Mucosa of gallbladder (tissue), 1 donor: ENCODE measurements at places on chromosomes 2 and 18.

DNA sequence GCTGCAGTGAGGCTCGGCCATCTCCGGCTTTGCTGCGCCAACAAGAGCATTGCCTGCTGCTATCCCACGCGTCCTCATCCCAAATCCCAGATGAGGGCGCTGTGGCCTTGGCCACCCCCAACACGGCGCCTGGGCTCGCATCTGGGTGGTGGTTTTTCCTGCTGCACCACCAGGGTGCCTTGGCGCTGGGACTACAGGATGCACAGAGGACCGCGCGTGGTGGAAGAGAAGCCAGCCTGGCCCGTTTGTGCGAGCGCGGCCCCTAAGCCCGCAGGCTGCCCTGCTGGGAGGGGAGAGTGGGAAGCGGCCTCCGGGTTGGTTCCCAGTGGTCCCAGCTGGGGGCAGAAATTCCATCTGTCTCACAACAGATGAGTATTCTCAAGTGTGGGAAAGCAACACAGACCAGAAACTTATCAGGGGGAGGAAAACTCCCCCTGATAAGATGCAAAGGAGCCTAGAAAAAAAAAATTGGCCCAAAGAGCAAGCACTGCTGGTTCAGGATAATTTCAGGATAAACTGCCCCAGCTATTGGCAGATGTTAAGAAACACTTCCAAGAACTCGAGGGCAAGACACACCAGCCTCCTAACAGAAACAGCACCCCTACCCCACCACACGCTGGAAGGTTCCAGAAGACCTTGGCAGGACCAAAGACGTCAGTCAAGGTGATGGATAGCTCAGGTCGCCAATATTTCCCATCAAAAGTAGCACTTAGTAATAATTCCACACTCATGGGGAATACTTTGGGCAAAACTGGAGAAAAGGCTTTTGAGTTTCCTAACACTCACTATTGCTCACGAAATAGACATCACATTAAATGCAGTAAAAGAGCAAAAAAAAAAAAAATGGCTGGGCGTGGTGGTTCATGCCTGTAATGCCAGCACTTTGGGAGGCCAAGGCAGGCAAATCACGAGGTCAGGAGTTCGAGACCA lies 152.1 kb downstream of the PXDN start:
- DNase-seq, result peak; percentile 60

DNA sequence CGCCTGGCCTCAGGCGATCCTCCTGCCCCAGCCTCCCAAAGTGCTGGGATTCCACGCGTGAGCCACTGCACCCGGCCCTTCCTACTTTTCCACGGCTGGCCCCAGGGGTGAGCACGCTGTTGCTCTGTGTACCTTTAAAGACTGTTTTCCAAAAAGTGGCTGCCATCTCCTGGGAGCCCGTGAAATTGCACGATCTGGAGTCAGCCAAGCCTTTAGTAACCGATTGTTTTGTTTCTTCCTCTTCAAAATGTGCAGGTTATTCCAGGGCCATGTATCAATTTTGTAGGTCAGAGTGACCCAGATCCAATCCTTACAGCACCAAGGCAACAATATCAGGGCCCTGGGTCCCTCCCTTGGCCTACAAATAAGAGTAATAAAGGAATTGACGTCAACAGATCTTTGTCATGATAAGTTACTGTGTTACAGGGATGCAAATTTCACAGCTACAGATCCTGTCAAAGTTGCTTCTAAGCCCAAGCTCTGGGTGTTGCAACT lies 135.6 kb upstream of the ZNF236 start:
- DNase-seq, result peak; percentile 69

DNA sequence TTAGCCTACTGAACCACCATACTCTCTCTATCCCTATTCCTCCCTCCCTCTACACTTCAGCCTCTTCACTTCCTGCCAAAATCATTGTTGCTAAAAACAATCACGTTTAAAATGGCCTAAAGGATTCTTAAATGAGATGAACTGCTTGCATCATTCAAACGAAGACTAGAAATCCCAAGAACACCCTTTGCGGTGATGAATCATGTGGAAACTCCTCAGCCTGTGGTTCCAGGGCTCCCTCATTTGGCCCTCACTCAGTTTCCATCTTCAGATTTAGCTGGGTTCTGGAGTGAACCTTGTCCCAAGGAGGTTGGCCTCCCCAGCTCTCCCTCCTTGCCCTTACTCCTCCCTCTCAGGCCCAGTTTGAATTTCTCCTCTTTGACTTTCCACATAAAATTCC lies 125.6 kb upstream of the CDC42EP3 start:
- no peak for DNase-seq

GRCh38 chr2:19349911-19350677 lies 8.3 kb downstream of the OSR1 start:
- peak; percentile 54 for DNase-seq
